ENCODE measurements at places on chromosomes 13 and 19.

- DNase-seq = no peak
- no peak overlapping the region for H3K4me3 ChIP-seq
- H3K27me3 ChIP-seq = peaks cover 13% of the 10 kb centered on the region
- H3K36me3 ChIP-seq = no peaks in the 10 kb centered on the region
- no peak overlapping the region for H3K27ac ChIP-seq
Measured at GRCh38 chr13:79258489-79258888, 147.6 kb downstream of the RBM26 start.

DNA sequence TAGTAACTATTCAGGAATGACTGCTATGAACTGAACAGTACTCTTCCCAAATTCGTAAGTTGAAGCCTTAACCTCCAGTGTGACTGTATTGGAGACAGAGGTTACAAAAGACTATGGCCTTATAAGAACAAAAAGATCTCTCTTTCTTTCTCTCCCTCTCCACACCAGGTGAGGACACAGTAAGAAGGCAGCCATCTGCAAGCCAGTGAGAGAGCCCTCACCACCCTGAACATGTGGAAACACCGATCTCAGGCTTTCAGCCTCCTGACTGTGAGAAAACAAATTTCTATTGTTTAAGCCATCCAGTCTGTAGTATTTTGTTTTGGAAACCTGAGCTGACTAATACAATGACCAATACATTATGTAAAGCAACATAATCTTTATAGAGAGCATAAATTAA lies 888.9 kb downstream of the SLITRK1 start:
- no peaks in the 10 kb centered on the region for H3K4me1 ChIP-seq
- no peak overlapping the region for H3K4me3 ChIP-seq
- DNase-seq = no peak
- H3K27me3 ChIP-seq = no peaks in the 10 kb centered on the region
- no peak overlapping the region for H3K27ac ChIP-seq

DNA sequence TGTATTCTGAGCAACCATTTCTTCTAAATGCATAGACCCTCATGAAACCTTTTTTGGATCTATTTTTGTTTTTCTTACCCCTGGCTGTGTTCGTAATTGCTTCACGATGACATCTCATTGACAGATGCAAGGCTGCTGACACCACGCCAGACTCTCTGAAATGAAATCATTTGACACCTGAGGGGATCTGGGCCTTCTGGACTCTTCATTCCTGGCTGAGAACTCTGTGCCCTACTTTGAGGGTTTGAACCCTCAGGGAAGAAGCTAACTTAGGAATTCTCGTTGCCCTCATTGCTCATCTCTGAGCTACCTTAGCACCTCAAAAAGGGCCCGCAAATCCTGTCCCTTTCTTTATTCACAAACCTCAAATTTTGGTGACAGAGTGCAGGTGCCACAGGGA lies 40.5 kb upstream of the NBEA start:
- no peak overlapping the region for H3K4me3 ChIP-seq
- H3K27me3 ChIP-seq = peaks cover 20% of the 10 kb centered on the region
- H3K36me3 ChIP-seq = no peaks in the 10 kb centered on the region
- H3K27ac ChIP-seq = no peak overlapping the region
- DNase-seq = no peak

DNA sequence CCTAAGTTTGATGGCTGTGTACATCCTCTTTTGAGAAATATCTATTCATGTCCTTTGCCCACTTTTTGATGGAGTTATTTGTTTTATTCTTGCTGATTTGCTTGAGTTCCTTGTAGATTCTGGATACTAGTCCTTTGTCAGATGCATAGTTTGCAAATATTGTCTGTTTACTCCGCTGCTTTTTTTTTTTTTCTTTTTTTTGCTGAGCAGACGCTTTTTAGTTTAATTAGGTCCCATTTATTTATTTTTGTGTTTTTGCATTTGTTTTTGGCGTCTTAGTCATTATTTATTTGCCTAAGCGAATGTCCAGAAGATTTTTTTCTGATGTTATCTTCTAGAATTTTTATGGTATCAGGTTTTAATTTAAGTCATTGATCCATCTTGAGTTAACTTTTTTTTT lies 114.9 kb downstream of the GPC6 start:
- H3K36me3 ChIP-seq = no peaks in the 10 kb centered on the region
- no peaks in the 10 kb centered on the region for H3K27me3 ChIP-seq
- H3K27ac ChIP-seq = no peak overlapping the region
- DNase-seq = no peak

DNA sequence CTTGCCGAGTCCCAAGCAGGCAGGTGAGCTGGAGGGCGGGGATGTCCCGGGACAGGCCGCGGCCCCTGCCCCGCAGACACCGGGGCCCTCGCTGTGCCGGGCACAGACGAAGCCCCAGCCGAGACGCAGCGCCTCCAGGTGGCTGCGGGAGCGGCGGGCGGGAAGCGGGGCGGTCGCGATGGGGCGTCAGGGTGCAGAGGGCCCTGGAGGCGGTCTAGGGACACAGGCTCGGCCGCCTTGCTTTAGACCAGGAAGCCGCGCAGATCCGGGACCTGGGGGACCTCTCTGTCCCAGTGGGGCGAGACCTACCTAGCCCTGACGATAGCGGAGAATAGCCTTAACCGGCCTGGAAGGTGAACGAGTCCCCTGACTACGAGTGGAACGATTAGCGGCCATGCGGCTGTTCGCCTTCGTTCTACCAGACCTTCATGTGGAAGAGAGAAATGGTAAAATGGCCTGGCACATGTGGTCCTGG lies 4.2 kb upstream of the ZNF564 start:
- no peak overlapping the region for H3K27ac ChIP-seq
- H3K4me1 ChIP-seq = peaks cover 15% of the 10 kb centered on the region
- H3K36me3 ChIP-seq = peaks cover 8% of the 10 kb centered on the region
- H3K4me3 ChIP-seq = no peak overlapping the region
- no peaks in the 10 kb centered on the region for H3K27me3 ChIP-seq

DNA sequence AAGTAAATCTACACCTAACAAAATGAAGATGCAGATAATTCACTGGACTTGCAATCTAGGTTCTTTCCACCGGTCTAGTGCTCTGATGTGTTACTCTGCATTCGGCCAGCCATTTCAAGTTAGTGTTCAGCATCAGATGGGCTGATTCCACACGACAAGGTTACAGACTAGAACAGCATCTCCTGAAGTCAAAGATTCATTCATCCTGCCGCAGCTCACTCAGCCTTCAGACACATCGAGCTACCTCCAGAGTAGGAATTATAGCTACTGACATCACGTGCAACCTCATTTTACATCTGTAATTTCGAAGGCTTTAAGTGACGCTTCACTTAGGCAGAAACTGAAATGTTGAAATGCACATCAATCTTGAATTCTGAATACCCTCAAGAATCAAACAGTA lies 76.5 kb downstream of the LHFPL6 start:
- H3K27me3 ChIP-seq = peaks cover 25% of the 10 kb centered on the region
- H3K27ac ChIP-seq = no peak overlapping the region
- no peak for DNase-seq
- no peak overlapping the region for H3K4me3 ChIP-seq
- no peaks in the 10 kb centered on the region for H3K36me3 ChIP-seq

DNA sequence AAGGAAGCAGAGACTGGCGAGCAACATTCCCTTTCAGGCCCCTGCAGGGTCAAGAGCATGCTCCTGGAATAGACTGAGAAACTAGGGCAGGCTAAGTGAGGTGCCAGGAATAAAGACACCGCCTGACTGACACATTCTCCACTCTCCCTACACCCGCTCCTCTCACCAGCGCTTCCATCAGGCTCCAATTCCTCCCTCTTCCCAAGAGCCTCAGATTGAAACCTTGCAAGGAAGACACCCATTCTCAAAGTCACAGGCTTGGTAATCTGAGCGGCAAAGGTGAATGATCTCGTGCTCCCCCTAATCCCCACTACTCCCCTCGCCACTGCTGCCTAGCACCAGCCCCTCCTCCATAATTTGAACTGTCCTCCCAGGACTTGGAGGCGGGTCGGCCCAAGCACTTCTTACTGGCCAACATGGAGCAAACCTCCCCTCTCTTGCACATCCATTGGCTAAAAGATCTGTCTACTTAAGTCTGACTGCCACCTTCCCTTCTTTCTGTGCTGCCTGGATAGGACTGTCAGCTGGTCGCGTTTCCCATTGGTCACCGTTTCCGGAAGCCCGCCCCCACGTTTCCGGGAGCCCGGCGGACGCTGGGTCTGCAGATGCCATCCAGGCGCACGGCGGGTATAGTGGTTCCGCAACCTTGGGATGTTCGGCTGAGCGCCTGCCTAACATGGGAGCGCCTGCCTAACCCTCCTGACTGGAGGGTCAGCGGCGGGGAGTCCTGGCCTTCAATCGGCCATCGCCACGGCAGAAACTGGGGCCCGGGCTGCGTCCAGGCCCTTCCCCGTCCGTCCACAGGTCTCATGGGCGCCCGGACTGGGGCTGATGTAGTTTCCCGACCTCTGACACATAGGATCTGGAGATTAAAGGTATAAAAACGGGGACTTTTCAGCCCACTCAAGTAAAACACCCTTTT lies 33.6 kb downstream of the ZNF383 start:
- H3K36me3 ChIP-seq = peaks cover 49% of the 10 kb centered on the region
- H3K4me1 ChIP-seq = no peaks in the 10 kb centered on the region
- H3K27ac ChIP-seq = no peak overlapping the region
- H3K4me3 ChIP-seq = peak overlapping the region; percentile 49

- no peaks in the 10 kb centered on the region for H3K27me3 ChIP-seq
- peaks cover 67% of the 10 kb centered on the region for H3K36me3 ChIP-seq
- H3K27ac ChIP-seq = no peak overlapping the region
- DNase-seq = no peak
- peaks cover 11% of the 10 kb centered on the region for H3K4me1 ChIP-seq
- H3K4me3 ChIP-seq = no peak overlapping the region
Measured at GRCh38 chr13:40814803-40815202, 25.4 kb downstream of the SLC25A15 start.

All from activated T-cell treated with anti-CD3 and anti-CD28 coated beads, Interleukin-2, amount 50 U/mL, for 24 hours (primary cell).